ENCODE measurements at places on chromosomes 1 and 21.

DNA sequence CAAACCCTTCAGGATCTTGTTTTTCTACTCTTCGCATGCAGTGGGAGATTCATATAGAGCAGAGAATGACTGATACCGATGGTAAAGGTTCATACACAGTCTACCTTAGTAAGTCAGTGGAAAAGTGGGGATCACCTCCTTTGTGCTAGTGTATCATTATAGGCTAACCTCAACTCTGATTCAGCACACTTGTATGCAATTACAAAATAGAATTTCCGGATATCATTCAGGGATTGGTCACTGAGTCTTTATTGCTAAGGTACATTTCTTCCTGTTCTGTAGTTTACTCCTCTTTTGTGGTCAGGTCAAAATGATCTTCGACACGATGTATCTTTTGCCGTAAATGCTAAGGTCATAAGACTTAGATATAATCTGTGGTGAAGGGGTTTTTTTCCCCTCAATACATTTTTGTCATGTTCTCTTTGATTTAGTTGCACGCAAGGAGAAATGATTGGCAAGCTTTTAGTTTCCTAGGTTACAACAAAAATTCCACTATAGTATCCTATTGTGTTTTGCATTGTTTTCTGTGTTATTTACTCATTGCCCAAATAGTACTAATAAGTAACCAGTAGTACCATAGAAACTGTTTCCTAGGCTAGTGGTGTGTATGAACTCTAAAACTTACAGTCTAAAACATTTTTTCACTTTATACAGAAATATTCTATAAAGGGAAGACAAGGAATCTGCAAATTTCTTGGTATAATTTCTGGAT, 35.7 kb upstream of the PLA2G4A start:
- DNase-seq = no peak

- no peak for DNase-seq
These were observed 760 bp upstream of the NPHP4 start for GRCh38 chr1:5992814-5993555.

DNA sequence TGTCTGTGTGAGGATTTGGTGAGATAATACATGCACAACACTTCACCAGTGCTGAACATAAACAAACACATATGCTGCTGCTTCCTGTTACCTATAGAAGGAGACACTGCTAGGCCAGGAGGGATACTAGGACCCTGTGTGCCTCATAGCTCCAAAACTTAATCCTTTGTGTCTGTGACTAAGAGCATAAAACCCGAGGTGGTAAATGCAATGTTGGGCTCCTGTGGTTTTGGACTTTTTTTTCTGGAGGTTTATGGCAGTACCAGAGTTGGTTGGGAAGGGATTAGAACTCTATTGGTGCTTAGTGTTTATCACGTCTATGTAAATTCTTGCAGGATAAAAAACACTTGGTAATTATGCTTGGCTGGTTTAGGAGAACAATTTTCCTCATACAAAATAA, 122.9 kb downstream of the NUF2 start:
- no peak for DNase-seq

- no peak for DNase-seq
These were observed 1.7 kb upstream of the DNTTIP2 start for GRCh38 chr1:93880731-93881130.

- DNase-seq = no peak
These were observed 34.9 kb downstream of the UTP25 start for GRCh38 chr1:209862391-209863356.

- no peak for DNase-seq
These were observed 51.8 kb upstream of the ZSWIM5 start for GRCh38 chr1:45258059-45258650.

DNA sequence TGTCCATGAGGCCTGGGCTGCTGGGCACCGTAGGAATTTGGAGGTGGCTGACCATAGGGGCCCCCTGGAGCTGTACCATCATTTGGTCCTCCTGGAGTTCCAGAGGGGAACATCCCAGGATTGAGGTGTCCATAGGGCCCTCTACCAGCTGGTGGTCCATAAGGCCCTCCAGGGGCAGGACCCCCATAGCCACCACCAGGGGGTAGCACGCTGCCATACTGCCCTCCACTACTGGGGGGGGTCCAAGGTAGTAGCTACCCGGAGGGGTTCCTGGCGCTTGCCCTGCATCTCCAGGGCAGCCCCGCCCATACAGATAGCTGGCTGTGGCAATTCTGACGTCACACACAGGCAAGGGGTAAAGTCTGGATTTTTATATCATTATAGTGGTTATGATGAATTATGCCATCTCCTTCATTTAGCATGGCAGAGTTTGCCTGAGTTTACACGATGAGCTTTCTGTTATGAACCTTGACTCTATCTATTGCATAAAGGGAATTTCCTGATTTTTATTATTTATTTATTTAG, 13.2 kb downstream of the MDM4 start:
- no peak for DNase-seq

DNA sequence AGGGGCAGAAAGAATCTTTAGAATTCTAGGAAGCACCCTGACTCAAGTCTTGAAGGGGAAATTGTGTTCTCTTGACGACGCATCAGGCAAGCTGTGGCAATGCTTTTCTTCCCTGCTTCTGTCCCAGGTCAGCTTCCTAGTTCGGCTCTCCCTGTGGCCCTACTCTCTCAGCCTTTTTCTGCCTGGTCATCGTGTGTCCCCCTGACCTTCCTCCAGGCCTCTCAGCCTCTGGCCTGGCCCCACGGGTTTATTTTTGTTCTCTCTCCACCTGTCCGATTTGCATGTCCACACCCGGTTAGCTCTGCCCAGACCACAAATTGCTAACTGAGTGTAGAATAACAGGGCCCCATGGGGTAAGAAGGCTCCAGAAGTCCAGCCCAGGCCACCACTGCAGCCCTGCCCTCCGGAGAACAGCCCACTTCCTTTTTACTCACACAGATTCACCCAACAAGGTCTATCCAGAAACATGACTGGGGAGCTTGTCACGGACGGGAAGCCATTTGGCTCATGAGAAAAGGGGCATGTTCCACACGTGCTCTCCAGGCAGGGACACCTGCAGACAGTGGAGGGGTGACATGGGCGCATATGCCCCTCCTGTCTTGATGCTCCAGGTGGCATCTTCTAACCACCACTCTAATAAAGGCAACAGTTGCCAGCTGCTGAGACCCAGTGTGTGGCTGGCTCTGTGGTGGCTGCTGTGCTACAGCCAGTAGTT, 9.8 kb downstream of the KCNN3 start:
- DNase-seq = no peak

- DNase-seq = no peak
These were observed 203.1 kb downstream of the BARHL2 start for GRCh38 chr1:90513956-90514355.

DNA sequence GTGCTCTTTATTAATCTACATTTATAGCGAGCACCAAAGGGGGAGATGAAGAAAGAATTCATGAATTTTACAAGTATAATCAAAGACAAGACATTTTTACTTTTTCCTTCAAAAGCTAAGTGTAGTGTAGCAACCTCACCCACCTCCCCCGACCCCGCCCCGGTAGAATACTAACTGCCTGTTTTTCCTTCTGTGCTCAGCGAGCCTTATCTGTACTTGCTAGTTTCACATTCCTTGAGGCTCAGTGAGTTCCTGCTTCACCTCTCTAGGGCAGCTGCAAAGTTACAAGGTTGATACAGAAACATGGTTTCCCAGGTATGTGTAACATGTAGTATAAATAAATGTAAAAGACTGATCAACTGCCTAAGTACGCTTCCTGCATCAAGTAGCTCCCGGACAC, 86.5 kb downstream of the LIPI start:
- DNase-seq = no peak

- no peak for DNase-seq
These were observed 288.7 kb downstream of the SPATA17 start for GRCh38 chr1:217919683-217920388.

DNA sequence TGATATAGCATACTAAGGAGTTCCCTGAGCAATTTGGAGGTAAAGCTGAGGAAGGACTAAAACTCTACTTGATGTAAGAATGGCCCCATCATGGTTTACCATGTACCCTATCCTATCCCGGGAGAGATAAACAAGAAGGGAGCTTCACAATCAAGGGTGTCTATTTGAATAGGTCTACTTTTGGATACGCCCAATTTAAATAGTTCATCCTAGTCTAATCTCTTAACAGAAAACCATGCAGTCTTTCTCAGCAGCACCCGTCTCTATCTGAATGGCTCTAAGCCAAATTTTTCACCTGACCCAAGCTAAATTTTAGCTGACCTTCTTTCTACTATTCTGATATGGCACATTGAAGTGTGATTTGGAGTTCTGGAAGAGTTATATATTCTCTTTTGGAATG, 122.0 kb downstream of the TNNI3K start:
- no peak for DNase-seq

- no peak for DNase-seq
These were observed 4.2 kb upstream of the C1orf159 start for GRCh38 chr1:1120096-1120495.

- no peak for DNase-seq
These were observed 1.5 kb upstream of the ASCL5 start for GRCh38 chr1:201128476-201128875.

DNA sequence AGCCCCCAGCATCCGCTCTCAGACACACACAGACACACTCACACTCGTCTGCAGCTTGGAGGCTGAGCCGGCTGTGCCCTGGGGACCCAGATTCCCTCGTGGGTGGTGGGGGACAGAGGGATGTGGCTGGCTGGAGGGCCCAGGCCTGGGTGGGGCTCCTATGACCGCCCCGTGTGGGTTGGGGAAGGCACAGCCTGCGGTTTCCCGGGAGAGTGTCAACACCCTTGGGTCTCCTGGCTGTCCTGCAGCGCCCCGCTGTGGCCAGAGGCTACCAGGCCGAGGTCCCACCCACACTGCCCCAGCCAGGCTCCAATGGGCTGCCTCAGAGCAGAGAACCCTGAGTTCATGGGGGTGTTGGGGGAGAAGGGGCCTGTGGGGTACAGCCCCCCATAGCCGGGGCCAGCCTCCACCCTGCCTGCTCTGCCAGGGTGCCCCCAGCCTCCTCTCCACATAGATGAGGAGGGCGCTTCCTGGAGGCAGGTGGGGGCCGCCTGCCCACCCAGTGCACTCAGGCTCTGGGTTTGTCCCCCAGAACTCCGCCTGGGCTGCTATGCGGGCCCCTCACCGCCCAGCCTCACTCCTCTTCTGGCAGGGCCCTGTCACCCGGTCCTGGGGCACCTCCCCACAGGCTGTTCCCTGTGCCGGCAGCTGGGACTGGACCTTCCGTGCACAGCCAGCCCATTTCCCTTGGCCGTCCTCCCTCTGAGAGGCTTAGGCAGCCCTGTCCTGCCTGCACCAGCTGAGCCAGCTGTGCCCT, at the start of gene TTC34:
TSS of gene TTC34 (minus strand) at position 159 of the 757 bp plus-strand sequence. CDS start 866 bp downstream, outside the sequence.
- DNase-seq = no peak

GRCh38 chr1:217770918-217771317, 139.8 kb downstream of the SPATA17 start:
- DNase-seq = no peak

DNA sequence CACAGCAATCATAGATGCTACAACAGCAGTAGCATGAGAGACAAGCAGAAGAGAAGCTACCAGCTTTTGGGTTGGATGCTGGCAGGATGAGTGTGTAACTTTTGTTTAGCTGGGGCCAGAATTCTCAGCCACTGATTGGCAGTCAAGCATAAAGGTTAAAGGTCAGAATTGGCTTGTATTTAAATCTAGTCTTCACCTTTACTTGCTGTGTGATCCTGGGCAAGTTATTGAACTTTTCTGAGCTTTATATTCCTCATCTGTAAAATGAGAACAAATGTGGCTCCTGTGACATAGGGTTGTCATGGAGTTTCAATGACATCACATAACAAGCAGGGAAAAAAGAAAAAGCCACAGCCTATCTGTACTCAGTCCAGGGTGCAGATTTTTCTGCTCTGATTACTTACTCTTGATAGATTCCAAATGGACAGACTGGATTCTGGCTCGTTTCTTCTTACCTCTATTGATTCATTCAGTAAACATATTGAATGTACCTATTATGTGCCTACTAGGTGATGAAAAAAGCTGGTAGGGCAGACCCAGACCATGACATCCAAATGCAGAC, 2.8 kb upstream of the AZIN2 start:
- DNase-seq = no peak

GRCh38 chr1:3020263-3020909, 881 bp upstream of the ACTRT2 start:
- no peak for DNase-seq

GRCh38 chr1:56433056-56433577, 146.2 kb downstream of the PLPP3 start:
- DNase-seq = no peak

DNA sequence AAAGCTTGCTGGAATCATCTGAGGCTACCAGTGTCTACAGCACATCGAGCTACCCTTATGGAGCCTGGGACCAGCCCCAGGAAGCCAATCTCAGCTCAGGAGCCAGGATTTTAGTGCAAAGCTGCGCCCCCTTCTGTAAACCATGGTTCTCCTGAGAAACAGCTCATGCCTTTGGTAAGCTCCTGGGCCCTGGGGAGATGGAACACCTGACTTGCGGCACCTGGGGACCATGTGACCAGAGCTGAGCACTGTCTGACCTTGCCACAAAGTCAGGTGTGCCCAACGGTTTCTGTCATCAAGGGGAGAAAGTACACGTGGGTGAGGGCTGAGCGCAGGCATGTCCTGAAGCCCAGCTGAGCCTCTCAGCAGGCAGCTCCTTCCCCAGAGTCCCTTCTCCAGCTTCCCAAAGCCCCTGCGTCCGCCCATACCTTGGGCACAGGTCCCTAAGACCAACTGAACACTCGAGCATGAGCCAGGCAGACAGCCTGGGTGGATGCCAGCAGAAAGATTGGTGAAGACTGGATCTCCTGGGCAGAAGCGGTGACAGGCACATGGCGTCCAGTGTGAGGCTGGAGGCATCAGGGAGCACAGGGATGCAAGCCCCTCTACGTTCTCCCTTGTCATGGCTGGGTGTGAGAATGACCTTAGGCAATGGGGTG, 57.9 kb upstream of the TENT5B start:
- no peak for DNase-seq

- no peak for DNase-seq
These were observed 108.7 kb downstream of the LTN1 start for GRCh38 chr21:28883931-28884330.

GRCh38 chr1:191675856-191676783, 482.1 kb upstream of the RGS18 start:
- no peak for DNase-seq

DNA sequence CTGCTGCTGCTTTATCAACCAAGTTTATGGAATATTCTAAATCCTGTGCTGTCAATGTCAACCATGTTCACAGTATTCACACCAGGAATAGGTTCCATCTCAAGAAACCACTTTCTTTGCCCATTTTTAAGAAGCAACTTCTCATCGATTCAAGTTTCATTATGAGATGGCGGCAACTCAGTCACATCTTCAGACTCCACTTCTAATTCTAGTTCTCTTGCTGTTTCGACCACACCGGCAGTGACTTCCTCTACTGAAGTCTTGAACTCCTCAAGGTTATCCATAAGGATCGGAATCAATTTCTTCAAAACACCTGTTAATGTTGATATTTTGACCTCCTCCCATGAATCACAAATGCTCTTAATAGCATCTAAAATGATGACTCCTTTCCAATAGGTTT, 39.7 kb upstream of the IFNLR1 start:
- DNase-seq = no peak

- DNase-seq = no peak
These were observed 369.6 kb upstream of the USP24 start for GRCh38 chr1:55584526-55585401.

Data from stimulated activated CD8-positive, alpha-beta memory T cell treated with anti-CD3 and anti-CD28 coated beads, Interleukin-15, amount 100 ng/mL, for 1 hour (primary cell).